ENCODE measurements at places on chromosomes 1 and 21.

DNA sequence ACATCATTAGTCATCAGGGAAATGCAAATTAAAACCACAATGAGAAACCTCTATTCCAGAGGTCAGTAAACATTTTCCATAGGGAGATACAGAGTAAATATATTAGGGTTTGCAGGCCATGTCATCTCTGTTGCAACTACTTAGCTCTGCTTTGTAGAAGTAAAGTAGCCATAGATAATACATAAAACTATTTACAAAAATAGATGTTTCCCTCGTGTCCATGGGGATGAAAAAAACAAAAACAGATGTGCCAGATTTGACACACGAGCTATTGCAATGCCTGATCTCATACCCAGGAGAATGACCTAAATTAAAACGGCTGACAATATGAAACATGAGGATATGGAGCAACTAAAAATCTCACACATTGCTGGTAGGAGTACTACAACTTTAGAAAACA lies 17.3 kb downstream of the LTN1 start:
- DNase-seq = no peak

GRCh38 chr1:5999711-6000443 lies 7.7 kb upstream of the NPHP4 start:
- no peak for DNase-seq

DNA sequence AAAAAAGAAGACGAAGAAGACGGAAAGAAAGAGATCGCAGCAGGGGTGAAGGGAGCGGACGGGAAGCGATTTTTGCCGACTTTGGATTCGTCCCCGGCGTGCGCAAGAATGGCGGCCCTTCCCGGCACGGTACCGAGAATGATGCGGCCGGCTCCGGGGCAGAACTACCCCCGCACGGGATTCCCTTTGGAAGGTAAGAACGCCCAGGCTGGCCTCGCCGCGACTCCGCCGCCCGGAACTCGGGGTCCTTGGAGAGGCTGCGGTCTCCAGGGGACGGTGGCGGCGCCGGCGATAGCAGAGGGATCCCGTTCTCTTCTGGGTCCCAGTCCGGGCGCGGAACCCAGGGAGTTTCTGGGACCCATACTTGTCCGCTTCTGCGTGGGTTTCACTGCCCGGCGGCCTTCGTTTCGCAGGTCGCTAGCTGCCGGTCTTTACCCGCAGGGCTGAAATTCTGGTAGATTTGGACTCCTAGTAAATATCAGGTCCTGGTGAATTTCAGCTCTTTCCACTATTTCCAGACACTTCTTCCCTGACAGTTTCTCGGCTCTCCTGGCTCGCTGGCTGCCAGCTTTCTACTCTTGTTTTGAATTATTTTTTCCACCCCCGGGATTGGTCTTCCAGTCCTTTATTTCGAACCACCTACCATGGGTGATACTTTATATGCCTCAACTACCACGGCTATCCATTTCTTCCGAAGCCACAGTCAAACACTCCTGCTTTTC lies 1.0 kb downstream of the PAX7 start:
- DNase-seq = no peak

DNA sequence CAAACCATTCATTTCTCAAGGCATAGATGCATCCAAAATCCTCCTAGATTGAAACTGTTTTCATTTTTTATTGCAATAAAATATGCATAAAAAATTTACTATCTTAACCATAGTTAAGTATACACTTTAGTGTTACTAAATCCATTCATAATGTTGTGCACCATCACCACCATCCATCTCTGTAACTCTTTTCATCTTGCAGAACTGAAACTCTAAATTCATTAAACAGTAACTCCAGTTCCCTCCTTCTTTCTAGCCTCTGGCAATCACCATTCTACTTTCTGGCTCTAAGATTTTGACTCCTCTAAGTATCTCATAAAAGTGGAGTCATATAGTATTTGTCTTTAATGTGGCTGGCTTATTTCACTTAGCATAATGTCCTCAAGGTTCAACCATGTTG lies 236.8 kb downstream of the SMYD3 start:
- no peak for DNase-seq

GRCh38 chr1:53605181-53605580 lies 133.8 kb downstream of the GLIS1 start:
- no peak for DNase-seq

- DNase-seq = no peak
Measured at GRCh38 chr1:78831731-78832360, 174.7 kb downstream of the ADGRL4 start.

DNA sequence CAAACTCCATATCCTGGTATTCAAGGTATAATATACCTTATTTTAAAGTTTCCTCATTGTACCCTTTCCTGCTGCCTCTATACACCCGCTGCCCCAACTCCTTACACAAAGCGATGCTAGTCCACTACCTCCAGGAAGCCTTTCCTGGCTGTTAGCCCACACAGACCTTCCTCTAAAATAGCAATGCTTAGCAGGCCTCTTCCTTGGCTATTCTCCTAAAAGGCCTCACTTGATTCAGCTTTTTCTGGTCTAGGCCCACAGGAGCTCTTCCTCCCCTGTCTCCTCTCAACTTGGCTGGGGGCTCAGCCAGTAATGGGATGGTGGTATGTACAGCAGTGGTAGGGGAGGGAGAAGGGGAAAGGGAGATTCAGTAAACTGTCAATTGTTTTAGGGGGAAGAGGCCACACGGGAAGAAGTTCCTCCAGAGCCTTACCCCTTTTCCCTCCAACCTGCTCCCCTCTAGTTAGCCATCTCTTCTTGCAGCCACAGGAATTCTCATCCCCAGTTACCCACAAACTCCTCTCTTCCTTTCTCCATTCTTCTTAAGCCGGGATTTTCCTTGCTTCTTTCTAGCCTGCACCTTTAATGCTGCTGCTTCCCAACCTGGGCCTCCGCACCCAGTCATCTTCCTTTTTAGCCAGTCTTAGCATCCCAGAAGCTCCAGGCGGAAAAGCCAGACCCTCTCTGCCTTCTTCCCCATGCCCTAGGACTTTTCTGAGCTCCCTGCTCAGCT lies 2.6 kb downstream of the LRRC41 start:
- no peak for DNase-seq

DNA sequence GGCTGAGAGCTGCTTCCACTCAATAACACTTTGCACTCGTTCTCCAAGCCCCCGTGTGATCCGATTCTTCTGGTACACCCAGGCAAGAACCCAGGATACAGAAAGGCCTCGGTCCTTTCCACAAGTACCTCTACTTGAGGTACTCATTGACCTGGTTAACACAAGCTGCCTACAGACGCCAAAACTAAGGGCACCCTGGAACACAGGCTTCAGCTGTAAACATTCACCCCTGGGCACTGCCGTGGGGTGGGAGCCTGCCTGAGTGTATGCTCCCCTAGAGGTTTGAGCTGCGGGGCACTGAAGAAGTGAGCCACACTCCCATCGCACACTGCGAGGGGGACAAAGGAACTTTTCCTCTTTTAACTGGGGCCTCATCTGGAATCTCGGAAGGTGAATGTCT lies 30.5 kb downstream of the LRRC3 start:
- DNase-seq = no peak

DNA sequence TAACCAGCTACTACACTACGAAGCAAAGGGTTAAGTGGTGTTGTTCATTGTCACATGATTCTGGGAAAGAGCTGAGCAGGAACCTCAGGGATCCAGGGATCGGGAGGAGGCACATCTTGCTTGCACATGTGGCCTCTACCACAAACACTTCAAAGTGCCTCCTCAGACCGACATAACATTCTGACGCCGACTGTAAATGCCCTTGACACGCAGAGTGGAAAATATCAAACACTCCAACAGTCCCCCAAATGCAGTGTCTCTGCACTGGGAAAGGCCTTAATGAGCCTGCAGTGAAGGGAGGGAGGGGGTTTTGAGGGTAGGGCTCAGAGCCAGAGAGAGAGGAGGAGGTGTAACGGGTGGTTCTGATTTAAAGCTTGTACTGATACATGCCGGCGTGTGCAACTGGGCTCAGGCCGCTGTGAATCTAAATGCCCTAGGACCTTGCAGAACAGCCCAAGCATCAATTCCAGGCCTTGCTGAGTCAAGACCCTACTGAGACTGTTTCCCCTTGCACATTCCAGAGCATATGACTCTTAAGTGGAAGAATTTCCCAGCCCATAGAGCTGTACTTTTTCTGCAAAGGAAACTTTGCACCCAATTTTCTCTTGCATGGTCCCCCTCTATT lies 163.7 kb downstream of the NTMT2 start:
- no peak for DNase-seq

DNA sequence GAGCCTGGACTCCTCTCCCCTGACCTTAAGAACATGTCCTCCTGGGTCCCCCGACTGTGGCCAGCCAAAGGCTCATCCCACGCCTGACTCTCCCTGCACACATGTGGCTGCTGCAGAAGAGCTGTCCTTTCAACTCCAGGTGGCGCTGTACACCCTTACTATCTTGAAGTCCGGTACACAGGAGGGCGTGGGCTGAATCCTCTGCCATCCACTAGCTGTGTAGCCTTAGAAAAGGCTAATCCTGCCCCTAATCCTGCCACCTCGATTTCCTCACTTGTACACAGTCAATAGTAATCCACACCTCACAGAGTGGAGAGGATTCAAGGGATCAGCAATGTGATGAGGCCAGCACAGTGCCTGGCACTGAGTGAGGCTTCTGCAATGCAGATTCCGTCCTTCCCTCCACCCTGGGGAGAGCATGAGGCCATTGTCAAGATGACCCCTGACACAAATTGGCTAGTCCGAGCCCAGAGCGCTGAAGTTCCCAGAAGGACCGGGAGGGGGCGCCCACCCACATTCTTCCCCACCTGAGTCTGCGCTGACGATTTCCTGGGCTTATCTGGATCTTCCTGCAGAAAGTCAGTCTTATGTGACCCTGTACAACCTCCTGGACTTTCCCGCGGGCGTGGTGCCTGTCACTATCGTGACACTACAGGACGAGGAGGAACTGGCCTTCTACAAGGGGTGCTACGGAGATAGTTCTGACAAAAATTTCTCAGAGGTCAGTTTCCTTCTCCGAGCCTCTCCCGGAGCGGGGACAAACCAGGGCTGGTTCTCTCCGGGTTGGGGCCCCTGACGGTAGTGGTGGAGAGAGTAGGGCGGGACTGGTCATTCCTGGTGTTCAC lies 47.1 kb upstream of the DMBX1 start:
- DNase-seq = peak; percentile 77

DNA sequence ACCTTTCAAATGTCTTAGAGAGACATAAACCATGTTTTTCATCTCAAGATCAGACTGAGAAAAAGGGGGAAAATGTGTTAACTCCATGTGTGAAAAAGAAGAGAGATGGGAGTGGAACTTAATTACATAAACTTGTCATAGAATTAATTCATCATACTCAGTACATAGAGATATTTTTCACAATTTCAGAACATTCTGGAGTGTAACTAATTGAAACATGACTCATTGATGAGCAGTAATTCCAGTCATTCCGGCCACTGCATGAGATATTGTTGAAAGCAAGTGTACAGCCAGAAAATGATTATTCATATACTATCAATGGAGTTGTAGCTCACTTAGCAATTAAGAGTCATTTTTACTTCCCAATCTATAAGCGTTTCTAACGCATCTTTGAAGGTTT lies 739.3 kb downstream of the LTN1 start:
- DNase-seq = no peak

GRCh38 chr21:45532826-45533360 lies 9.3 kb downstream of the SLC19A1 start:
- DNase-seq = no peak

DNA sequence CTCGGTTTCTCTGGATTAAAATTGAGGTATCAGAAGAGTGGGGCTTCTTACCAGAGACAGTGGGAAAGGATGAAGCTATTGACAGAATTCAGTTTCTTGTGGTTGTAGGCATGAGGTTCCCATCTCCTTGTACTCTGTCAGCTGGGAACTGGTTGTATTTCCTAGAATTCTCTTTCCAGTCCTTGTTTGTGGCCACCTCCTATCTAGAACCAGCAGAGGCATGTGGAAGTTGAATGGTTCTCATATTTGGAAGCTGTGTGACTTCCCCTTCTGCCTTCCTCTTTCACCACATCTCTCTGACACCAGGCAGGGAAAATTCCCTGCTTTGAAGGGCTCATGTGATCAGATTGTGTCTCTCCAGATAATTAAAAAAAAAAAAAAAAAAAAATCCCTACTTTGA lies 457.7 kb upstream of the ADAMTS5 start:
- DNase-seq = no peak

DNA sequence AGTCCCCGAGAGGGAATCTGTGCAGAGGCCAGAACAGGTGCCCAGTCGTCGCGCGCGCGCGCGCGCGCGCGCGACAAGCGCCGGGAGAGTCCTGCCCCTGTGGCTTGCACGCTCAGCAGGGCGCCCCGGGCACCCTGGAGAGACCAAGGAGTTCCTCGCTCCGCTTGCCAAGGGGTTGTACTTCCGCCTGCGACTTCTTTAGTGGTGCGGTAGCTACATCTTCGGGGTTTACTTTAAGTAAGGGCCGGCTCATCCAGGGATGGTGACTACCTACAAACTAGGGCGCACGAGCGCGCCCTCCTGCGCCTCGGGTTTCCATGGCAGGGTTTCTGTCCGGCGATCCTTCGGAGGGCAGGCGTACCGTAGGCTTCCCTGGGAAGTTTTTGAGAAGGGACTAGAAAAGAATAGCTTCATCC lies 1.4 kb downstream of the LHX4 start:
- no peak for DNase-seq

Measured in activated CD8-positive, alpha-beta T cell treated with anti-CD3 and anti-CD28 coated beads, Interleukin-2, amount 10 ng/mL, durations not matched to agents 7 days and 5 days (primary cell).